Tracheal epithelial cell (primary cell): ENCODE measurements at places on chromosomes 2 and 18. TPM values are rescaled to one million over a fixed set of nuclear protein-coding genes. Genes with fewer than 3 reads are reported as not detected.

SULT1C4 gene
- total RNA-seq = 4.8 TPM in 1 of 2 replicates, not detected in the other

PER2 gene
- total RNA-seq = 1.7 and 9.6 TPM in 2 replicates

RAB27B gene
- 33.5 and 97.4 TPM in 2 replicates for total RNA-seq

CCDC74B gene
- total RNA-seq = 1.4 and 2.3 TPM in 2 replicates

ESCO1 gene
- total RNA-seq = 17.8 and 18.1 TPM in 2 replicates

SPEG gene
- total RNA-seq = 1.5 and 4.8 TPM in 2 replicates

GALNT14 gene
- 12.8 and 28.2 TPM in 2 replicates for total RNA-seq

SLC9A4 gene
- 2.7 TPM in 1 of 2 replicates, not detected in the other for total RNA-seq

FAHD2A gene
- total RNA-seq = 25.6 and 38.3 TPM in 2 replicates

ACMSD gene
- 1.7 TPM in 1 of 2 replicates, not detected in the other for total RNA-seq

SRD5A2 gene
- not detected in 2 replicates for total RNA-seq

EFHD1 gene
- 1.2 TPM in 1 of 2 replicates, not detected in the other for total RNA-seq

ST6GAL2 gene
- under 0.01 TPM in 1 of 2 replicates, not detected in the other for total RNA-seq

GCG gene
- not detected in 2 replicates for total RNA-seq

ALPP gene
- not detected in 2 replicates for total RNA-seq

CDH7 gene
- total RNA-seq = under 0.01 TPM in 2 replicates

PPIG gene
- total RNA-seq = 19.0 and 19.8 TPM in 2 replicates

FAP gene
- 0.85 and 2.7 TPM in 2 replicates for total RNA-seq

MBOAT2 gene
- total RNA-seq = 69.6 and 139 TPM in 2 replicates

CYRIA gene
- 2.1 and 4.3 TPM in 2 replicates for total RNA-seq

MDH1B gene
- total RNA-seq = 0.48 TPM in 1 of 2 replicates, not detected in the other

ZNF516 gene
- total RNA-seq = 24.5 and 34.2 TPM in 2 replicates

FAM168B gene
- 85.1 and 92.5 TPM in 2 replicates for total RNA-seq

LRPPRC gene
- total RNA-seq = 68.0 and 89.5 TPM in 2 replicates

IHH gene
- total RNA-seq = not detected in 2 replicates

SKOR2 gene
- not detected in 2 replicates for total RNA-seq

SPP2 gene
- not detected in 2 replicates for total RNA-seq

SCG2 gene
- total RNA-seq = 0.21 and 0.24 TPM in 2 replicates

IGFBP5 gene
- total RNA-seq = 0.43 and 3.4 TPM in 2 replicates

C1D gene
- 32.0 and 34.7 TPM in 2 replicates for total RNA-seq

PTPN4 gene
- 22.2 and 30.3 TPM in 2 replicates for total RNA-seq

TGFBRAP1 gene
- total RNA-seq = 17.8 and 20.7 TPM in 2 replicates
